ENCODE measurements at places on chromosomes 2 and 18.
A peak's percentile ranks its signal among the peaks of the same experiment; 100 is the strongest.

DNA sequence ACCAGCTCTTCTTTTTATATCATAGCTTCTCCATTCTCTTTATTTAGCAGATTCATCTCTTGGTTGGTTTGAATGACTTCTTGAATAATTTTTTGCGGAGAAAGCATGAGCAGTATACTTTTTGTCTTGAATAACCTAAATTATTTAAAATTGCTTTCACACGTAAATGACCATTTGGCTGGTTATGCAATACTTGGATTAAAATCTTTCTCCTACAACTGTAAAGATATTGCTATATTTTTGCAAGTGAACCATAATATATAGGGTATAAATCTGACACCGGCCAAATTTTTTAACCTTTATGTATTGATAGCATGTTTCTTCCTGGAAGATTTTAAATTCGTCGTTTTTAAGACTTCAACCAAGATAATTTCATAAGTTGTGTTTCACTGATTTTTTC, 6.2 kb upstream of the ZSWIM2 start:
- no peak for DNase-seq

GRCh38 chr2:53275743-53276142, 491.9 kb upstream of the CHAC2 start:
- no peak for DNase-seq

- DNase-seq = no peak
Measured at GRCh38 chr18:62091487-62092120, 95.3 kb downstream of the PIGN start.

DNA sequence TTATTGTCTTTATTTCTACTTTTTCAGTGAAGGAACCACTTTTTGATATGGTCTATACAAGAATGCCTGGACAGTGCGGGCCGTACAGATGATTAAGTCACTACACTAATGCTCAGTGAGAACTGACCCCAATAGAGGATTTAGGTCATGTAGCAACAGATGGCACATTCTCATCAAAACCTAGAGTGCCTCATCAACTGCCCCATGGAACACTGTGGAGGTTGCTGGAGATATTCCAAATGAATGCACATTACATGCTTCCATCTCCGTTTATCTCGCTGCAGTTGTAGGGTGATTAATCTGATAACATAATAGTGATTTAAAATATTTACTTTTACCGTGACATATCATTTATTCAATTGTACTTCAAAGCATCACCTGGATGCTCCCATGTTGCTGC, 41.8 kb upstream of the COPS8 start:
- no peak for DNase-seq

DNA sequence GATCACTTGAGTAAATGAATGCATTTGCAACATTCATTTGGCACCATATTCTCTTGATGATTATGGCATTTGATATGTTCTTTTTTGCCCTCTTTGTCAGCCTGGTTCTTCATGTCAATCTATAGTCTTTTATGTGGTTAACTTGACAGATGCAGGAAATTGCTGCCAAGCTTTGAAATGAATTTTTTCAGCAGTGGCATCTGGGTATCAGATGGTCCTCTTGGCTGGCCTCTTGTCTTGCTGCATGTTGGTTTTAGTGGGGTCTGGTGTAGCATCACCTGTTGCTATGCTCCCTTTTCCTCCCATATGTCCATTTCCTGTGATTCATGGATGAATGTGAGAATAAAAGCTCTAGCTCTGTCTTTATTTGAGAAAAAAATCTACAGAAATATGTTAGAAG, 119.9 kb downstream of the DPP4 start:
- no peak for DNase-seq

DNA sequence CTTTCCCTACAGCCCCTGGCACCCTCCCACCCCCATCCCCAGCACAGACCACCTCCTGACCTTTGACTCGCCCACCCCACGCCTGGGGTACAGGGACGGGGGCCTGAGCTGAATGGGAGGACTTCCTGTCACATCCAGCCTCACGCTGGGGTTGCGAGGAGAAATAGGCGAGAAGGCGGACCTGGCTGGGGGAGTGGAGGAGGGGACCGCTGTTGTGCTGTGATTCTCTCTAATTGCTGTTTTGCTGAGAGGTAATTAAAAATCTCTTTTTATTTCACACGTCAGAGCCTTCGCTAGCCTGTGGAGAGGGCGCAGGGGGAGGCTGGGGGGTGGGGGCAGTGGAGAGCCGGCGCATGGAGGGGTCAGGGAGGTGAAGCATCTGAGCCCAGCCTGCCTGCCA, 9.7 kb upstream of the ECEL1 start:
- DNase-seq = no peak

- DNase-seq = no peak
Measured at GRCh38 chr2:215667585-215668377, 231.9 kb upstream of the FN1 start.

DNA sequence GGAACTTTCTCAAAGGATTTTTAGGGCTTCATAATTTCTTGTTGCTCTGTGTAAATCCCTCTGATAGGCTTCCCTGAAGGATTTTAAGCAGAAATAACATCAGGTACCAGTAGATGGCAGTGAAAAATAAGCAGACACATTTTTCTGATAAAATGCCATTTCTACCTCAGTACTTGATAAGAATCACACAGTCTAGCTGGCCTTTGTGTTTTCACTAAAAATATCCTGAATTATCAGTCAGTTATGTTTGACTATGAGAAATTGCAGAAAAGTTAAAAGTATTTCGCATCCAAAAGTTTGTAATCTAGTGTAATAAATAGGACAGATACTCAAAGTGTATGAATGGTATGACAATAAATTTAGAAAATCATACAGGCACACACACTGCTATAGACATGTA, 68.7 kb downstream of the DNAJC10 start:
- DNase-seq = no peak

DNA sequence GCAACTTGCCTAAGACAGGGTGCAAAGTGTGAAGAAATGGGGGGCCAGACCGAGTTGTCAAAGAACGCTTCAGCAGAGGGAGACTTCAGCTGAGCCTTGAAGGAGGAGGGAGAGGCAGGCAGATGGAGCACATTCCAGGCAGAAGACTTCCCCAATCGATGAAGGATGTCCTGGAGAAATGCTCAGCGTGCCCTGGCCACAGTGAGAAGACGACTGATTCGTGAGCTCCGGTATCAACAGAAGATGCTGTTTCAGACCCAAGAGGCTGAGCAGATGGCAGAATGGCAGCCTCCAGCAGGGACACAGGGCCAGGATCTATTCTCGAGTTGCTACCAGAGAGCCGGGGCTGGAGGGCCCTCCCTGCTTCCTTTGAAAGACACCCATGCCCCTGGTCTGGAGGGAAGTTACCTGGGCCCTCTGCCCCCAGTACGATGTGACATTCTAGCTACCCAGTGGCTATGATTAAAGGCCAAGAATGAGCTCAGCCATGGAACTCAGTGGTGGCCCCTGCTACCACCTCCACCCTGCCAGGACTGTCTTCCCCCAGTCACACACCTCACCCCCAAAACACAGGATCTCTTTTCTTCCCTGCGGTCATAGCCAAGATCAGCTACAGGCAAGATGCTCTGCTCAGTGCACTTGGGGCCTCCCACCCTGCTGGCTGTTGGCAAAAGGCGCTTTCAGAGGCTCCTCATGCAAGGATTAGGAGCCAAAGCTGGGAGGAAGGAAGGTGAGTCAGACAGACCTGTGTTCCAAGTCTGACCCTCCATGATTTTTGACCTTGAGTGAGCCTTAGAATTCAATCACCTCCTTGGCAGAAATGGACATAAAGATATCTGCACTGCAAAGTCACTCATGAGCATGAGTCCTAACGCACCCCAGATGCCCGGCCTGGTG, 84.3 kb downstream of the TFCP2L1 start:
- no peak for DNase-seq

- peak; percentile 28 for DNase-seq
Measured at GRCh38 chr18:41391616-41392595, 563.1 kb upstream of the PIK3C3 start.

DNA sequence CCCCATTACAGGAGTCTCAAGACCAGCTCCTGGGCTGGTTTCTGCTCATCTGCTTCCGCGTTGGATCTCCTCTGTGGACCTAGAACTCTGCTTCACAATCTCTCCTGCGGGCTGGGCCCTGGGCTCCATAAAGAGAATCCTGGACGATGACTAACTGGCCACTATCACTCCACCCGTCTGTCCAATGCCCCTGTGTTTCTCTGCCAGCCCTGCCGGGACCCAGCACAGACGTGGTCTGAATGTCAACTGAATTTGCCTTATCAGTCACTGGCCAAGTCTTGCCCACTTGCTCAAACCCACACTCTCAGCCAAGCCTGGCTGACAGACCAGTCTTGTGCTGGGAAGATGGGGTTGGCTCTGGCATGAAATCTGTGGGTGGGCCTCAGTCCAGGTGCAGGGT, 17.4 kb downstream of the KIF3C start:
- no peak for DNase-seq
